ENCODE measurements at places on chromosomes 3 and 15. TPM values are rescaled to one million over a fixed set of nuclear protein-coding genes. Genes with fewer than 3 reads are reported as not detected.

Gene PPM1L
- total RNA-seq = 2.3 TPM

Gene MESP2
- not detected for total RNA-seq

Gene ZBED2
- total RNA-seq = not detected

Gene IL16
- total RNA-seq = 2.1 TPM

DNA sequence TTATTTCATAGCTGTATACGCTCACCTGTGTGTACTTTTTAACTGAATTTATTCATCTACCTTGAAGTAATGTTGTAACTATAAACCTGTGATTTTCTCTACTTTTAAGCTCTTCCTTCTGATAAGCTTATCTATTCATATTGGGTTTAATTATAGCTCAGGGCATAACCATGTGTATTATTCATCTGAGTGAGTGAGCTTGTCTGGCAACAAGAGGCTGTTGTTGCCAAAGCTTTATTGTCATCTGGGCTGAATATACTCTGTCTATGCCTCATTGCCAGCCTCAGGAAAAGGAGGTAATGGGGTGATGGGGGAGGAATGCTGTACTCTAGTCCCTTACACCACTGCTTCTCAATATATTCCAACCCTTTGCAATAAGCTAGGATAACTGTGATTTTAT lies 292.4 kb downstream of the UBE2E2 start:
- peaks cover 11% of the 10 kb centered on the region for H3K4me1 ChIP-seq
- peak; percentile 75 for DNase-seq
- no peaks in the 10 kb centered on the region for H3K27me3 ChIP-seq
- no peaks in the 10 kb centered on the region for H3K36me3 ChIP-seq
- no peak overlapping the region for H3K27ac ChIP-seq

Gene ZCWPW2
- 0.40 TPM for total RNA-seq

DNA sequence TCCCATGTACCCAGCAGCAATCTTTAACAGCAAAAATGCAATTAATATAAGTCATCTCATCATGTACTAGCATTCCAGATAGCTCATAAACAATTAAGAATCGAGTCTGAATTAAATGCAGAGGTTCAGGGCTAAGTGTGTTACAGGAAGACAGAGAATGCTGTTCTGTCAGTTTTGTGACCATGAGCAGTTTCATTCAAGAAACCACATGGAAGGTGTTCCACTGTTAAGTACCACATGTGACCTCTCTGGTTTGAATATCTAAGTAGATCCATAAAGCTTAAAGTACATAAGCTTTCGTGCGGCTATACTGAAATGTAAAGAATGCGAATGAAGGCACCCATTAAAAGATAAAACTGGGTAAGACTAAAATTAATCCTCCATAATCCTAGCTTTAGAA lies 272.3 kb downstream of the IL5RA start:
- H3K36me3 ChIP-seq = no peaks in the 10 kb centered on the region
- no peak for DNase-seq
- H3K4me3 ChIP-seq = no peak overlapping the region
- H3K4me1 ChIP-seq = no peaks in the 10 kb centered on the region
- H3K27ac ChIP-seq = no peak overlapping the region

Gene CLSTN2
- not detected for total RNA-seq

Gene KLHL6
- total RNA-seq = 14.8 TPM

- H3K27me3 ChIP-seq = no peaks in the 10 kb centered on the region
- H3K36me3 ChIP-seq = no peaks in the 10 kb centered on the region
- no peak overlapping the region for H3K27ac ChIP-seq
- peaks cover 2% of the 10 kb centered on the region for H3K4me1 ChIP-seq
- no peak for DNase-seq
Observed at GRCh38 chr3:25418596-25418995, 9.5 kb upstream of the RARB start.

- DNase-seq = no peak
- no peaks in the 10 kb centered on the region for H3K36me3 ChIP-seq
- peaks cover 5% of the 10 kb centered on the region for H3K27me3 ChIP-seq
- H3K4me1 ChIP-seq = no peaks in the 10 kb centered on the region
- no peak overlapping the region for H3K4me3 ChIP-seq
Observed at GRCh38 chr15:82081914-82082762, 36.3 kb upstream of the MEX3B start.

GRCh38 chr3:144391236-144391635 lies 419.6 kb downstream of the DIPK2A start:
- no peak overlapping the region for H3K4me3 ChIP-seq
- no peak overlapping the region for H3K27ac ChIP-seq
- DNase-seq = no peak
- H3K36me3 ChIP-seq = no peaks in the 10 kb centered on the region
- H3K27me3 ChIP-seq = no peaks in the 10 kb centered on the region

DNA sequence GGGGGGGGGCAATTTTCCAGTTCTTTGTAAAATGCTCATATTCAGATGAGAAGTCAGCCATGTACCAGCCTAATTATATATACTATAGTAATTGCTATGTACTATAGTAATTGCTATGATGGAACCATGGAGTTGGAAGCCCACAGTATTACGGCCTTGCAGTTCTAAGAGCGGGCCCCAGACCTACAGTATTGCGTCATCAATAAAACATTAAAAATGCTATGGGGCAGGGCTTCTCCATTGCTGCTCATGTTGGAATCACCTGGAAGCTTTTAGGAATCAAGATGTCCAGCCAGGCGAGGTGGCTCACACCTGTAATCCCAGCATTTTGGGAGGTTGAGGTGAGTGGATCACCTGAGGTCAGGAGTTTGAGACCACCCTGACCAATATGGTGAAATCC lies 443.7 kb upstream of the GRM7 start:
- no peak overlapping the region for H3K4me3 ChIP-seq
- H3K27me3 ChIP-seq = no peaks in the 10 kb centered on the region
- H3K27ac ChIP-seq = no peak overlapping the region
- no peaks in the 10 kb centered on the region for H3K36me3 ChIP-seq
- no peak for DNase-seq

DNA sequence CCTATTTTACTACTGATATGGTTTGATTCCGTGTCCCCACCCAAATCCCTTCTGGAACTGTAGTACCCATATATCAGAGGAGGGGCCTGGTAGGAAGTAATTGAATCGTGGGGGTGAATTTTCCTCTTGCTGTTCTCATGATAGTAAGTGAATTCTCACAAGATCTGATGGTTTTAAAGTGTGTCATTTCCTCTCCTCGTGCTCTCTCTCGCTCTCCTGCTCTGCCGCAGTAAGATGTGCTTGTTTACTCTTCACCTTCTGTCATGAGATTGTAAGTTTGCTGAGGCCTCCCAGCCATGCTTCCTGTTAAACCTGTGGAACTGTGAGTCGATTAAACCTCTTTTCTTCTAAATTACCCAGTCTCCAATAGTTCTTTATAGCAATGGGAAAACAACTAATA lies 81.2 kb upstream of the ZBTB20 start:
- H3K27me3 ChIP-seq = no peaks in the 10 kb centered on the region
- H3K27ac ChIP-seq = no peak overlapping the region
- H3K4me3 ChIP-seq = no peak overlapping the region

DNA sequence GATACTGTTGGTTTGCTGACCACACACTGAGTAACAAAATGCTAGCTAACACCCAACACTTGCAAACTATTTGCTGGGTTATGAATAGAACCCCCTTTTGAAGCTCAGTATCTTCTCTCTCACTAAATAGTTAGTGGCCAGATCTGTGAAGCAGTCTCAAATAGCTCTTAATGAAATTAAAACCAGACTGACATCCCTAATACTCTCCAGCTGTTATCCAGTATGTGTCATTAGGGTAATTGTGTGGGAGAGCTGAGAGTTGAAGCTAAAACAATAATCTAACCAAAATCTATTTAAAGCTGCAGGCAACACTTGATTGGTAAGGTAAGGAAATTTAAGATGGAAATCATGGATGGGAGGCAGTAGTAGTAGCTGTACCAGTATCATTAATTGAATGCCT lies 110.4 kb upstream of the RORA start:
- no peak overlapping the region for H3K27ac ChIP-seq
- H3K4me3 ChIP-seq = no peak overlapping the region
- DNase-seq = no peak
- no peaks in the 10 kb centered on the region for H3K36me3 ChIP-seq

Gene SEMA7A
- 1.7 TPM for total RNA-seq

Gene APEH
- total RNA-seq = 77.9 TPM

- no peak overlapping the region for H3K4me3 ChIP-seq
- DNase-seq = no peak
- H3K36me3 ChIP-seq = peaks cover 2% of the 10 kb centered on the region
- no peaks in the 10 kb centered on the region for H3K27me3 ChIP-seq
- H3K4me1 ChIP-seq = peaks cover 18% of the 10 kb centered on the region
Observed at GRCh38 chr3:128730471-128730870, 4.5 kb downstream of the RAB7A start.

GRCh38 chr3:197042539-197042938 lies 12.9 kb upstream of the MELTF start:
- H3K4me3 ChIP-seq = no peak overlapping the region
- no peak for DNase-seq
- peaks cover 2% of the 10 kb centered on the region for H3K36me3 ChIP-seq
- no peaks in the 10 kb centered on the region for H3K27me3 ChIP-seq
- H3K4me1 ChIP-seq = no peaks in the 10 kb centered on the region

- peaks cover 19% of the 10 kb centered on the region for H3K4me1 ChIP-seq
- peak overlapping the region; percentile 78 for H3K4me3 ChIP-seq
- H3K27ac ChIP-seq = no peak overlapping the region
- H3K27me3 ChIP-seq = no peaks in the 10 kb centered on the region
Observed at GRCh38 chr3:192408647-192409200, 318.6 kb downstream of the FGF12 start.

Gene GREM1
- 0.44 TPM for total RNA-seq

GRCh38 chr3:44927371-44927770 lies 48.6 kb downstream of the ZDHHC3 start:
- no peak overlapping the region for H3K4me3 ChIP-seq
- peaks cover 24% of the 10 kb centered on the region for H3K36me3 ChIP-seq
- H3K4me1 ChIP-seq = no peaks in the 10 kb centered on the region
- no peaks in the 10 kb centered on the region for H3K27me3 ChIP-seq

GRCh38 chr15:28020644-28021043 lies 78.5 kb downstream of the OCA2 start:
- H3K27me3 ChIP-seq = no peaks in the 10 kb centered on the region
- no peak overlapping the region for H3K4me3 ChIP-seq
- H3K27ac ChIP-seq = no peak overlapping the region
- H3K36me3 ChIP-seq = no peaks in the 10 kb centered on the region
- no peak for DNase-seq
- H3K4me1 ChIP-seq = no peaks in the 10 kb centered on the region

GRCh38 chr15:45906230-45906629 lies 271.4 kb downstream of the SQOR start:
- peak; percentile 43 for DNase-seq
- no peaks in the 10 kb centered on the region for H3K27me3 ChIP-seq
- no peak overlapping the region for H3K4me3 ChIP-seq

Gene RASL12
- total RNA-seq = not detected

DNA sequence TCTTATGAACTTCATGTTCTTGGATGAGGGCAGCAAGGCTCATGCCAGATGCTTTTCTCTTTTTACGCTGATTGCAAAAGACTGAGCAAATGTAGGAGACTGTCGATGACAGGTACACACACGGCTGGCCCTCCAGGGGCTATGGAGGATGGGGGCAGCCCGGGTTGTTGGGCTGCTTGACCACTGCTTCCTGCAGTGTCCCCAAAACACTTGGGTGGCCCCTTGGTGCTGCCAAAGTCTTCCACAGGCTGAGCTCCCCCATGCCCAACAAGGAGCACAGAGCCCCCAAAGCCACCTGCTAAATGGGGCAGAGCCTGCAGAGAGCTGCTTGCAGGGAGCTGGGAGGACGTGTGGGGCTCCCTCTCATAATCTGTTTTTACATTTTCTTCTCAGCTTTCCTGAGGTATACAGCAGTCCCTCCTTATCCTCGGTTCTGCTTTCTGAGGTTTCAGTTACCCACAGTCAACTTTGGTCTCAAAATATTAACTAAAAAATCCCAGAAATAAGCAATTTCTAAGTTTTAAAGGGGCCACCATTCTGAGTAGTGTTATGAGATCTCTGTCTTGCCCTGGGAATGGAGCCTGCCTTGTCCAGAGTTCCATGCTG lies 7.3 kb downstream of the PRR23E start:
- H3K4me1 ChIP-seq = no peaks in the 10 kb centered on the region
- H3K27me3 ChIP-seq = no peaks in the 10 kb centered on the region
- no peak overlapping the region for H3K27ac ChIP-seq
- no peak overlapping the region for H3K4me3 ChIP-seq
- no peaks in the 10 kb centered on the region for H3K36me3 ChIP-seq

DNA sequence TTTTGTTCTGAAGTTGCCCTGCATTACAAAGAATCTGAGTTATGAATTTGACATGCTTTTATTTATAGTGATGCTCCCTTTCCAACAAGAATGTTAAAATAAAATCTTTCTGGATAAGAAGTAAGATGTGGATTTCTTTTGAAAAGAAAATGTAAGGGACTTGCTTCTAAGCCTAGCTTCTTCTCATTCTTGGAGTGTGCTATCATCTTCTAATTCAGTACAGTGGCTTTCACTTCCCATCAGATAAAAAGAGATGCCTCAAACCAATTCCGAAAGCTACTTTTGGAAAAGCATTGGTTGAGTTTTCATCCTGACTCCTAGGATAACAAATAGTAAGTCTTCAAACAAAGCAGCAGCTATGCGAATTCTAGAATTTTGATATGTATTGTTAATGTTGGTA lies 197.0 kb upstream of the ZPLD1 start:
- H3K36me3 ChIP-seq = no peaks in the 10 kb centered on the region
- peaks cover 31% of the 10 kb centered on the region for H3K27me3 ChIP-seq
- DNase-seq = no peak
- H3K4me1 ChIP-seq = no peaks in the 10 kb centered on the region
- H3K4me3 ChIP-seq = no peak overlapping the region
- H3K27ac ChIP-seq = no peak overlapping the region

GRCh38 chr3:48466386-48467109 lies 20.0 kb downstream of the ATRIP start:
- no peaks in the 10 kb centered on the region for H3K27me3 ChIP-seq
- no peak overlapping the region for H3K4me3 ChIP-seq
- H3K27ac ChIP-seq = peak overlapping the region; percentile 98
- DNase-seq = peak; percentile 24

DNA sequence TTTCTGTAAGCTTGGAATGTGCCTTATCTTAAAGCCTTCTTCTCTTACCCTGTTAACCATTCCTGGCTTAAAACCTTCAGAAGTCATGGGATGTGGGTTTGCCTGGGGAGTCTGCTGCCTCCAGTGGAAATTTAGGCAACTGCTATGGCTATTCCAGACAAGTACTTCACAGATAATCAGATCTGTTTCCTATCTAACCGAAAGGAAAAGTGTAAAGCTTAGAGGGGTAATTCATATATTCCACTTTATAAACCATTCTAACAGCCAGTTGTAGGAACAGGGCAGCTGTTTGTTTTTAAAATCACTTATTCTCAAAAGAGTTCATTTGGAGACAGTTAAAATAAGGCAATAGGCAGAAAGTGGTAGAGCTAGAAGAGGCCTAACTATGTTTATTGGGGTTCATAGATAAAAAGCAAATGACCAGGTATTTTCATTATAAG lies 219.9 kb downstream of the TCF12 start:
- no peaks in the 10 kb centered on the region for H3K27me3 ChIP-seq
- no peaks in the 10 kb centered on the region for H3K36me3 ChIP-seq
- H3K4me3 ChIP-seq = no peak overlapping the region
- no peak overlapping the region for H3K27ac ChIP-seq

- H3K27me3 ChIP-seq = no peaks in the 10 kb centered on the region
- peaks cover 6% of the 10 kb centered on the region for H3K36me3 ChIP-seq
- peaks cover 14% of the 10 kb centered on the region for H3K4me1 ChIP-seq
- DNase-seq = no peak
- H3K4me3 ChIP-seq = no peak overlapping the region
Observed at GRCh38 chr3:183845608-183846288, 20.4 kb upstream of the MAP6D1 start.

Gene SRP14
- total RNA-seq = 260 TPM

- H3K4me3 ChIP-seq = no peak overlapping the region
- no peaks in the 10 kb centered on the region for H3K4me1 ChIP-seq
- DNase-seq = peak; percentile 11
- no peaks in the 10 kb centered on the region for H3K36me3 ChIP-seq
- H3K27ac ChIP-seq = no peak overlapping the region
Observed at GRCh38 chr3:64766440-64766839, 78.6 kb upstream of the ADAMTS9 start.
